ENCODE measurements at places on chromosomes 6 and 20.

- no peak for DNase-seq
Measured at GRCh38 chr6:34585512-34586061, 29.5 kb upstream of the SPDEF start.

DNA sequence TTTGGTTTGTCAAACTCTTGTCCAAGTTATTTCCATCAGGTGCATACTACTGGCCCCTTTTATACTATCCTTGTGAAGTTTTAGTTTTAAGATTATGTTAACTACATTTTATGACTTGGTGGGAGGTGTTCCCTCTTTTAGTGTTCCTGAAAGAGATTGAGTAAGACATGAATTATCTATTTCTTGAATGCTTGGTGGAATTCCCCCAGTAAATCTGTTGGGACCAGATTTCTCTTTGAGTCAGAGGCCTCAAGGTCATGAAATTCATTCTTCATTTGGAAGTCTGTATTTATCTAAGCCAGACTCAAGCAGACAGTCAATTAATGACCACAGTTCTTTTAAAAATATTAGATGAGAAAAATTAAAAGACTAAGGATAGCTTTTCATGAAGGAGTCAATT lies 81.3 kb downstream of the MOXD1 start:
- DNase-seq = no peak

DNA sequence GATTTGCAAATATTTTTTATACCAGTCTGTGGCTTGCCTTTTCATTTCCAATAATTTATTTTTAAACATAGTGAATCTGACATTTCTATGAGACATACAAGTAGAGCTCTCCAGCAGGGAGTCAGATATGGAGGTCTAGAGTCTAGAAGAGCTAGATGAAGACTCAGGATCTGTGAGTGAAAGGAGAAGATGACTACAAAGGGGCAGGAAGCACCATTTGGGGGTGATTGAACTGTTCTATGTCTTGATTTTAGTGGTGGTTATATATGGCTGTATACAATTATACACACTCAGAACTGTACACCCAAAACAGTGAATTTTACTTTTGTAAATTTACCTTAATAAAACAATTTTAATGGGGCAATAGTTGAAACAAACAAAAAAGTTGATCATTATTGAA lies 127.9 kb upstream of the BACH2 start:
- DNase-seq = no peak

GRCh38 chr6:40912158-40912946 lies 126.7 kb downstream of the UNC5CL start:
- no peak for DNase-seq

GRCh38 chr6:152124429-152125074 lies 317.1 kb downstream of the ESR1 start:
- DNase-seq = no peak

DNA sequence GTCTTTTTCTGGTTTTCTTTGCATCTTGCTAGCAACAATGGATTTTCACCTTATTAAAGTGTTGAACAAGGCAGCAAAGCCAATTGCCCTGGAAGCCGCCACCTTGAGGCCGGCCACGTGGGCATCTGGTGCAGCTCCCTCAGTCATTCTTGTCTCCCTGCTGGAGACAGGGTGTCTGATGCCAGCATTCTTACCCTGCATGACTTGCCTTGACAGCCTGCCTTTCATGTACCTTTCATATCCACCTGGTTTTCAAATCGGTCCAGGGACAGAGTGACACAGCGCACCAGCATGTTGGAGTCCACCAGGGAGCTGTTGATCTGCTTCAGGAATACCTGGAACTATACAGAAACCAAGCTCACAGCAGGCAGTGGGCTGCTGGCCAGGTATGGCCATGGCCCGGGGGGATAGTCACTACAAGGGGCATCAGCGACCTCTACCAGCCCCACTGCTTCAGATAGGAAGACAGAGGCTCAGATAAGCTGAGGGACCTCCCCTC lies 49.8 kb downstream of the MYH7B start:
- DNase-seq = no peak

- DNase-seq = no peak
Measured at GRCh38 chr6:90119618-90120017, 177.0 kb downstream of the BACH2 start.

GRCh38 chr20:52923123-52923937 lies 48.8 kb upstream of the TSHZ2 start:
- DNase-seq = no peak

DNA sequence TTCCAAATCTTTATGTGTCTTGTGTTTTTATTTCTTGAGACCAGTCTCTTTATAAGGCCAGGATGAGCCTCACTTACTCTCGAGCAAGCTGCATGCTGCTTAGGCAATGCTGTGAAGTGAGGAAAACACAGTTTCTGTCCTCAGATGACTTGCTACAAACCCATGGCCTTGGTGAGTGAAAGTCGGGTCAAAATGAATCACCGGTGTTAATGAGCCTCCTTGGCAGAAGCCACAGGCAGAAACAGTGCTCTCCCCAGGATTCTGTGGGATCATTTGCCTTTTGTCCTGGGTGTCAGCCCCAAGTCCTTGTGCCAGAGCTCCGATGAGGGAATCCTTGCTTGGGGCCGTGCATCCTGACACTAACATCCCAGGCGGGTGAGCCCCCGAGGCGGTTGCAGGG lies 482.5 kb downstream of the QKI start:
- DNase-seq = no peak

GRCh38 chr6:162099685-162100084 lies 627.9 kb downstream of the PRKN start:
- no peak for DNase-seq

DNA sequence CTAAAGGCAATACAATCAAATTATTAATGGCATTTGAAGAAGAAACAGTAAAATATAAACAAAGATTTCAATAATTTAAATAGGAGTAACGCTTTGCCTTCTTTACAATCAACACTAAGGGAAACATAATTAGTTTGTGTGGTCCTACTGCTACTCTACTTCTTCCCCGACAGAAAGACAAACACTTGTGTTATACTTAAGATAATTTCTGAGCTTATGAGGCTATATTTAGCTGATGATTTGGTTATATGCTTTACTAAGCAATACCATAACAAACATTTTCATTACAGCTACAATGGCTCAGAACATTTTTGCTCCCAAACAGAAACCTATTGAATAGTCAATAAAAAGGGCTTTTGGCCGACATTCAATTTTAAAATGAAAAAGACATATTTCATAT lies 1217.2 kb upstream of the GJE1 start:
- no peak for DNase-seq

DNA sequence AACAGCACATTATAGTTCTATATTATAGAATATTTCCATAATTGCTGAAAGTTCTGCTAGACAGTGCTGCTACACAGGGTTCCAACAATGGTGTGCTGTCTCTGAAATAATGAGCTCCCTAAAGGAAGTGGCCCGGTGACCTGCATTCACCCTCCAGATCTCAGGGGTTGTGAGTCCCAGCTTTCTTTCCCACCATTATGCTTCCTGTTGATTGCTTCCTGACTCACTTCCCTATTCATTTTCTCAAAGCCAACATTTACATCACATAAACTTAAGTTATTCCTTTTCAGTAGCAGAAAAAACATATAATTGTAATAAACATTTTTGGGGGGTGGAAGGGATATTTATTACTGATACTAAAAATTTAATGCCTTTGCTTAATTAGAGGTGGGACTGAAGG lies 12.9 kb upstream of the CCN6 start:
- DNase-seq = no peak

DNA sequence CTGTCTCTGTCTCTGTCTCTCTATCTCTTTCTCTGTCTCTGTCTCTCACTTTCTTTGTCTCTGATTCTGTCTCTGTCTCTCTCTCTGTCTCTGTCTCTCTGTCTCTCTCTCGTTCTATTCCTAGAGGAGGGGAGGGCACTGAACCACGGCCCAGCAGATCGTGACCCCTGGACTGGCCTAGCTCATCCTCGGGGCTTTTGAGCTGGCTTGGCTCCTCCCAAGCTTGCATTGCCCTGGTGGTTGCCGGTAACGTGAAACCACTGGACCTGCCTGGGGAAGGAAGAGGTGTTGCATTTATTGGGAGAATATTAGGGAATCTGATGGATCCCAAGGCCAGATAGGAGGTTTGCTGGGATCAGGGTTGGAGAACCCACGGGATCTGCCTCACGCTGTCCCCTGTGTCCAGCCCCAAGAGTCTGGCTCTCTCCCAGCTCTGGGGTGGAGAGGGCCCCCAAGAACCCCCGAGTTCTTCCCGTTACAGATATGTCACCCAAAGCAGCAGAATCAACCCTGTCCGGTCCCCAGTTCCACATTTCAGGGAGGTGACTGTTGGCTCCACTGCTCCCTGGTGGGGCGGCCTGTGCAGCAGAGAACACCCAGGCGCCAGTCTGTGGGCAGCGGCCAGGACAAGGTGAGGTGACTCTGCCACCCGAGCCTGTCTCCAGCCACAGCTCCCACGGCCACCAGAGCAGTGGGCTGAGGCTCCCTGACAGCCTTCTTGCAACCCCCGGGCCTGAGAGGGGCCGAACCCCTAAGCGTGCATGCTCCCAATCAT lies 228.3 kb downstream of the TTLL2 start:
- no peak for DNase-seq

DNA sequence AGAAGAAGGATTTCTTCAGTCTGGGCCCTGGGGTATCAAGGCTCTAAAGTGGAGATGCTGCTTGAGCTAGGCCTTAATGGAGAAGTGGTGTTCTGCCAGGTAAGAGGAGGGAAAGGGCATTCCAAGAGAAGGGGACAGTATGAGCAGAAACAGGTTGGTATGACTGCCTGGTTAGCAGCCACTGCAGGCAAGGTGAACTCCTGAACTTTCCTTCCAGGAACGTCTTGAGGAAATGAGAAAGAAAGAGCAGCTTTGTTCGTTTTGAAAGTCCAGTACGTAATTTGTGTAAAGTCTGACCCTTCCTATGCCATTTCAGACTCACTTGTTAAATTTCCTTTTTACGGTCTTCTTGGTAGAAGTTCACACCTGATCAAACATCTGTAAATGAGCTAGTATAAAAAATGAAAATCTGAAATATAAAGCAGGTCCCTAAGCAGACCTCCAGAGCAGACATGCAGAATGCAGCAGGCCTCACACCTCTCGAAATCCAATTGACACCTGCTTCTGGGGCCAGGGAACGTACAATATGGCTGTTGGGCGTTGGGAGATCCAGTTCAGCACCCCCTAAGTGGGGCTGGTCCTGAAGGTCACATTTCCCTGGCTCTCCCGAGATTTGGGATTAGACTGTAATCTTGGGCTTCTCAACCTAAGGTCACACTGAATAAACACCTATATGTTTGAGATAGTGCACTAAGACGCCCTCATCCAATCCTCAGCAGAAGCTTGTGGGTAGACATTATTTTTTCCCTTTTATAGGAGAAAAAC lies 33.6 kb downstream of the MYLK4 start:
- no peak for DNase-seq

Measured in stimulated activated CD8-positive, alpha-beta memory T cell treated with anti-CD3 and anti-CD28 coated beads, Interleukin-4, amount 100 ng/mL, for 4 hours (primary cell).